ENCODE measurements at places on chromosomes 12 and 14. TPM values are rescaled to one million over a fixed set of nuclear protein-coding genes. Genes with fewer than 3 reads are reported as not detected.

- DNase-seq = no peak
Measured at GRCh38 chr12:31664038-31664437, 4.5 kb downstream of the ETFBKMT start.

- no peak for DNase-seq
Measured at GRCh38 chr14:26959972-26960660, 362.3 kb upstream of the NOVA1 start.

- DNase-seq = no peak
Measured at GRCh38 chr14:99792210-99792535, 1.0 kb upstream of the EML1 start.

GRCh38 chr14:100048786-100049185 lies 16.4 kb upstream of the EVL start:
- no peak for DNase-seq

The FRMD6 gene
- total RNA-seq = 169 TPM

Data from myocyte (in vitro differentiated cells).